ENCODE measurements at places on chromosomes 2 and 18. TPM values are rescaled to one million over a fixed set of nuclear protein-coding genes. Genes with fewer than 3 reads are reported as not detected.

DNA sequence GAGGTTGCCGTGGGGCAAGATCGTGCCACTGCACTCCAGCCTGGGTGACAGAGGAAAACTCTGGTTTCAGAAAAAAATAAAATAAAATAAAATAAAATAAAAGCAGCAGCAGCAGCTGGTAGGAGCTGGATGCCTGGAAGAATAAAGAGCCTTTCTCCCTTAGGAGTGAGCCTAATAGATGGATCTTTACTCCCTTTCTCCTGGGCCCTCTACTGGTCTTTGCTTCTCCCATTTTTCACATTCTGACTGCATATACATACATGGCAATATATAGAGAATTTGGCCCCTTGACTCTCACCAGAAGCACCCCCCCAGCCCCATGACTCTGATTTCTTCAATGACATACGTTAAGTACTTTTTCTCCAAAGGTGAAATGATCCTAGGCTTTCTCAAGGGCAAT is 9.8 kb upstream of the MALT1 start:
- no peak for DNase-seq

GRCh38 chr18:48851599-48851960 is 99.2 kb downstream of the SMAD7 start:
- DNase-seq = no peak

The DCDC2C gene
- not detected for total RNA-seq

GRCh38 chr2:28134262-28134812 is 243.8 kb downstream of the BABAM2 start:
- no peak for DNase-seq

DNA sequence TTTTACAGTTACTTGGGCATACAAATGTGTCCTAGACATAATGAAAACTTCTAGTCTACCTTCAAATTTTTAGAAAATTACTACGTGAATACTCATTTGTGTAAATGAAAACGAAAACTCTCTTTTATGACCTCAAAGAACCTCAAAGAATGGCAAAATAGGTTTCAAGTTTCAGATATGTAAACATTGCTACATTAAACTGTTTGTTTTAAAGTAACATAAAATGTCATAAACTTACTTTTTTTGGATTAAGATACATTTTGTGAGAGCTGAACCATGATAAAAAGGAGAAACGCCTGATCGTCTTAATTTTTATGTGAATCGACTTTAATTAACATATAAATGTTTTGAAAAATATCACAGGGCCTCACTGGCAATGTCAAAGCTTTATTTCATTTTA is 91.4 kb downstream of the PPP1R1C start:
- no peak for DNase-seq

The PLEKHH2 gene
- 17.4 TPM for total RNA-seq

The SERPINB10 gene
- not detected for total RNA-seq

DNA sequence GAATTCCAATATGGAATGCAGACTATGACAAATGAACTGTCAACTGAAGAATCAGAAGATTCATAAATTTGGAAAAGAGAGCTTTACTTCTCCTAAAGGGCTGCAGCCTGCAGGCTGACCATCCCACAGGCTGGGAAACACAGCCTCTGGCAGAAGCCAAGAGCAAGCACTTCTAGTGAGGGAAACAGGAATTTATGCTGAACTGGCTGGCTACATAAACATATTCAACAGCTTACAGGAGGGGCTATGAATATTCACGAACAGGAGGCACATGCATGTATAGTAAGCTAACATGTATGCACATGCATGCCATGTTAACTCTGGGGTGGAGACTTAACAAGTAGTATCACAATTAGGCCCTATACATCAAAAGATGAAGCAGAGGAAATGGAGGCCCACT is 17.6 kb downstream of the HIBCH start:
- no peak for DNase-seq

The CSRNP3 gene
- total RNA-seq = 1.9 TPM

DNA sequence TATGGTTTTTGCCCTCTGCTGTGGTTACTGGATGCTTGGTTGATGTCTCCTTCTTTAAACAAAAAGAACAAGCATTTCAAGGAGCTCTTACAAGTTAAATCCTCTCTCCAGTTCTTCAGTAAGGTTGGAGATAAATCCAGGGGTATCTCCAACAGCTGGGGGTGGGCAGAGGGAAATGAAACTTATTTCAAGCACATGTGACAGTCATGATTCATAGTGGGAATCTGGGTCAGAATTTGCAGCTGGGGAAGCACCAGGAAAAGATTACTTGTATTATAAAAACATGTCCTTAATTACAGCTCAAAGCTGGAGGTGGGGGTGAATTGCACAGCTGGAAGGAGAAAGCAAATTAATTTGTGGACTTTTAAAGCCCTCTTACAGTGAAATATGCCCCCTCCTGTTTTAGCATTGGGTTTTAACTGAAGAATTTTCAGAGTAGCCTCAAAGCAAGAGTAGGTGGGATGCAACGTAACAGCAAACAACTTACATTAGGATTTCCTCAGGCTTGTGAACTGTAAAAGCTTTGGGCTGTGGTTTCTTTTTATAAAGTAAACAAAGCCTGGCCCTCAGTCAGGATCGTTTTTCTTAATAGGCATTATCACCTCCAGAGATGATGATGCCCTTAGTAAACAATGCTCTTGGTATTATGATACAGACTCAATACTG is 596.4 kb downstream of the NYAP2 start:
- no peak for DNase-seq

DNA sequence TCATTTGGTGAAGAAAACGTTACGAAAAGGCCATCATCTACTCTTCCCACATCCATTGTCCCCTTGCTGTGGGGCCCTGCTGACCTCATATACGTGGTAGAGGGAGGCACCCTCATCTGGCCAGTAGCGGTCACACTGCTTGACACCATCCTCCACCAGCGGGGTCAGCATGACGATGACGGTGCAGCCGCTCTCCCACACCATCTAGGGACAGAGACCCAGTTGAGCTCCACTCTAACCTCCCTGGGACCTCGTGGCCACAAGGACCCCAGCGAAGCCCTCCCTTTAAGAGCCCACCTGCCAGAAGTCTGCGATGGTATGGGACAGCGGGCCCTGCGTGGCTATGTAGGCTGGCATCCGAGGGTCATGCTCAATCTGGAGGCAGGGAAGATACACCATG is 13.1 kb downstream of the PTPRN start:
- no peak for DNase-seq

The RFX8 gene
- not detected for total RNA-seq

The CPS1 gene
- total RNA-seq = 22.3 TPM

DNA sequence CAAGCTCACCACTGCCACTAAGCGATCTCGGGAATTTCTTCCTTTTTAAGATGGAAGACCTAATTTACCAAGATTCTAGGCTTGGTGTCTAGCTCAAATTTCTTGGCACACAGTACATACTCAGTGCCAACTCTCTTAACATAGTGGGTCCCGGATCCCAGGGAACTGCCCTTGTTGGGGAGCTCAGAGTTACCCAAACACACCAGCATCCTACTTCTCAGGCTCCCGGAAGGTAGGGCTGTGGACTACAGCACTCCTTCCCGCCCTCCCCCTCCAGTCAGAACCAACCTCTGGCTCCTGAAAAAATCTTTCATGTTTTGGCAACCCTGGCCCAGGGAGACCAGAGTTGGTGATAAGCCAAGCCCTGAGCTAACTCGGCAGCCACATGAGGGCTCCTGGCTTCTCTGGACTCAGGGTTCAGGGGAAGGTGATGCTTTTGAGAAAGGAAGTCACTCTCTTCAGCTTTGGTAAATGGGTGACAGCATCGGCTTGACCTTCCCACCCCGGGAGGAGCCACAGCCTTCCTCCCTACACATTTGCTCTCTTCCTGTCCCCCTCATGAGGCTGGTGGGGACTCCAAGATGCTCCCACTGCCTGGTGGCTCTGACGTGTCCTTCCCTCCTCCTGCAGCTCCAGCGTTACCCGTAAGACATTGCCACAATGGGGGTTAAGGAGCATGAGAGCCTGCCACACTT is 8.8 kb downstream of the ODC1 start:
- DNase-seq = no peak

The PAIP2B gene
- total RNA-seq = 0.55 TPM

- no peak for DNase-seq
Observed at GRCh38 chr18:10928772-10929373, 220.5 kb downstream of the PIEZO2 start.

DNA sequence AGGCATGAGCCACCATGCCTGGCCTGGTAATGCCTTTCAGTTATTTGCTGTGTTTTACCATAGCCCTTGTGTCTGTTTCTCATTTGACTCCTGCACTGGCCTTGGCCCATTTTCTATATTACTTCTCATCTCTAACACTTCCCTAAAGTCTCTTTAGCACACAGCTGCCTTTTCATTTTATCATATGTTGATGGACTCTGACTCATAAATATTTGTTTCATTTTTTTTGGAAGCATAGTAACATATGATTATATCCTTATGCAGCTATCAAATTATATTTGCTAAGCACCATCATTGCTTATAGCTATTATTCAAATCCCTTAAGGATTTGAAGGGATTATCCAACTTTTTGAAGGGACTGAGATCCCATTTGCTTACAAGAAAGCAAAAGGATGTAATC is 320.3 kb downstream of the GPD2 start:
- DNase-seq = no peak

DNA sequence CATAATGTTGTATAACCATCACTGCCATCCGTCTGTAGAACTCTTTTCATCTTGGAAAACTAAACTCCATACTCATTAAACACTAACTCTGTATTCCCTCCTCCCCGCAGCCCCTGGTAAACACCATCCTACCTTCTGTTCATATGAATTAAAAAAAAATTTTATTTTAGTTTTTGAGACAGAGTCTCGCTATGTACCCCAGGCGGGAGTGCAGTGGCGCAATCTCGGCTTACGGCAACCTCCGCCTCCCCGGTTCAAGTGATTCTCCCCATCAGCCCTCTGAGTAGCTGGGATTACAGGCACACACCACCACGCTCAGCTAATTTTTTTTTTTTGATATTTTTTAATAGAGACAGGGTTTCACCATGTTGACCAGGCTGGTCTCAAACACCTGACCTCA is 52.9 kb downstream of the RRM2 start:
- DNase-seq = no peak

GRCh38 chr2:182266909-182267308 is 159.9 kb downstream of the PDE1A start:
- no peak for DNase-seq

The LRP1B gene
- 3.6 TPM for total RNA-seq

Data from osteocyte (in vitro differentiated cells).